Activated CD4-positive, alpha-beta memory T cell treated with anti-CD3 and anti-CD28 coated beads, Interleukin-2, amount 10 ng/mL, durations not matched to agents 7 days and 5 days (primary cell): ENCODE measurements at places on chromosomes 4 and X. TPM values are rescaled to one million over a fixed set of nuclear protein-coding genes. Genes with fewer than 3 reads are reported as not detected.

NUP62CL gene
- total RNA-seq, result 2.3 TPM

ALB gene
- total RNA-seq, result not detected

NAA11 gene
- total RNA-seq, result not detected

PROM1 gene
- total RNA-seq, result not detected

QDPR gene
- 26.4 TPM for total RNA-seq

CTAG2 gene
- total RNA-seq, result not detected

RNF175 gene
- not detected for total RNA-seq

CLDN34 gene
- not detected for total RNA-seq

CLCN4 gene
- not detected for total RNA-seq

MAP7D2 gene
- total RNA-seq, result 0.43 TPM

GIMD1 gene
- not detected for total RNA-seq

GLRA2 gene
- not detected for total RNA-seq

PDE6B gene
- total RNA-seq, result 13.3 TPM

COX7B gene
- total RNA-seq, result 250 TPM

AGTR2 gene
- total RNA-seq, result not detected

F8A3 gene
- 0.50 TPM for total RNA-seq

ATXN3L gene
- total RNA-seq, result not detected

FRMD7 gene
- not detected for total RNA-seq

MND1 gene
- 20.8 TPM for total RNA-seq
